Progenitor cell of endocrine pancreas (in vitro differentiated cells): ENCODE measurements at places on chromosomes 13 and 19.

GRCh38 chr19:1744133-1744665, 9.1 kb upstream of the ONECUT3 start:
- DNase-seq: no peak

DNA sequence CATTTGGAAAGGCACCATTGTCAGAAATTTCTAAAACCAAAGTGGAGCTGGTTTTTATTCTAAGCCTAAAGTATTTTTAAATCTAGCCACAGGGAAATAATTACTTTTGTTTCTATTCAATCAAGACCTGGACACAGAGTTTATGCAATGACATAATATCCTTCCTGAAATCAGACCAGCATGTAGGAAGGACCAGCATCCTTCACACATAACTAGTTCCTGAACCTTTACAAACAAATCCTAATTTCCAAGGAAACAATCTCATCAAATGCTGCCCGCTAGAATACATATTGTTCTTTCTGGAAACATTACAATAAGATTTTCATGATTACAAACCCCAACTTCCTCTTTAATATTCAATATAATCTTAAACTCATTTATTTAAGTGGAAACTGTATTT, 1.5 kb downstream of the STARD13 start:
- DNase-seq: no peak

DNA sequence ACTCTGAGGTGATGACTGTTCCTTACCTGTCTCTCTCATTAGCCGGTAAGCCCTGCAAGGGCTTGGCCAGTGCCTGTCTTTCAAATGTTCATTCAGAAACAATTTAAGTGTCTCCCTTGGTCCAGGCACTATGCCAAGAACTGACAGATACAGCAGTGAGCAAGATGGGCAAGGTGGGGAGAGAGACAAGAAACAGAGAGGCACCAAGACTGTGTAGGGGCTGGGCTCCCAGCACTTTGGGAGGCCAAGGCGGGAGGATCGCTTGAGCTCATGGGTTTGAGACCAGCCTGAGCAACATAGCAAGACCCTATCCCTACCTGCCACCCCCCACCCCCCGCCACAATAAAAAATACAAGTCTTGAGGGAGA, 1.3 kb upstream of the CCNE1 start:
- DNase-seq: no peak

DNA sequence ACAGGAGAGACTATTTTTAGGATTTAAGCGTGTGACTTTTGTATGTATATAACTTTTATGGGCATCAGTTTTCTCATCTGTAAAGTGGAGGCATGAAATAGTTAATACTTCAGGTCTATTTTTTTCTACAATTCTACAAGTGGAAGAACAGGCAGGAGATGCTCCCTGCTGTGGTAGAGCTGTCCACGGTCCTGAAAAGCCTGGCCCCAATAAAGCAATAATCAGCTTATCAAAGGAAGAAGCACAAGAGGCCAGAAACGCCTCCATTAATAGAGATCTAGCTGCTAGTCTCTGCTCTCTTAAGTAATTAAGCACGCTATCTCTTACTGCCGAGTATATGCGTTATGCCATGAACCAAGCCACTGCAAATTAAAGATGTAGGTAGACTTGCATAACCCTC, 28.0 kb upstream of the WASF3 start:
- DNase-seq: peak; percentile 64

GRCh38 chr13:108427355-108427754, 157.8 kb downstream of the TNFSF13B start:
- DNase-seq: no peak

DNA sequence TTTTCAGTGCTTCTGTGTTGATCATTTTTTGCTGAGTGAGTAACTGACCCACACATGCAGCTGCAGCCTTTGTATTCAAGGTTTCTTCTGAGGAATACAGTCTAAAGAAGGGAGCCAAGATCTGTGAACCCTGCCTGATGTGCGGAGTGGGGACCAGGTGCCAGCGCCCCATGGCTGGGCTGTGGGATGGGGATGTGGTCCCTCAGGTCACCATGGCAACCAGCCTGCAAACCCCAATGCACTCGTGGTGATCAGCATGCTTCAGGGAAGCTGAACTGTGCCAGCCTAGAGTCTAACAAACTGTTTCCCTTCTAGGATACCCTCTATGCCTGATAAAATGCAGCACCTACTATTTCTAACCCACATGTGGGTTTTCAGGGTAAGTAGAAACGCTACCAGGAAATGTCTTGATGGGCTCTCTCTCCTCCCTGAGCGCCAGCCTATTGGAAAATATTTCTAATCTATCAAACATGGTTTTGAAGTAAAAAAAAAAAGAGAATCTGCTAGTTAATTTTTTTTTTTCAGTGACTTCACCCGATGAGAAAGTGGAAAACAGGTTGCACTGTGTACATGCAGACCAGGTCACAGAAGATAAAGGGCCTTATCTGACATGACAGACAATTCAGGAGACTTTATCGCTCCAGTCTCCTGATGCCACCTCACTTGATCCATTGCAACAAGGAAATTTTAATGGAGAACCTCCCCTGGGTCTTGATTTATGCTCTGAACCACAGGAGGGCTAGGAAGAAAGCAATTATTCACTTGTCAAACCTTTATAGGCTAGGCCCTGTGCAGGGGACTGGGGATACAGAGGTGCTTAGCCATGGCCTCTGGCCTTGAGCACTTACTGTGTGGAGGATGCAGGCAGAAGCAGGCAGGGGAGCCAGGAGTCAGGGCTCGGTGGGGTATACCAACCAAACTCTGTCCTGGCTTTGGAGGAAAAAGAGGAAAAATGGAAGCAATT, 51.1 kb downstream of the RASL11A start:
- DNase-seq: no peak

GRCh38 chr19:6209233-6209632, 70.5 kb downstream of the MLLT1 start:
- no peak for DNase-seq

GRCh38 chr19:31328238-31328637, 21.0 kb downstream of the TSHZ3 start:
- no peak for DNase-seq

GRCh38 chr13:92175330-92175729, 776.9 kb downstream of the GPC5 start:
- DNase-seq: no peak

GRCh38 chr19:14540741-14541525, 11.5 kb downstream of the TECR start:
- no peak for DNase-seq

GRCh38 chr13:110582421-110582954, 21.0 kb upstream of the RAB20 start:
- no peak for DNase-seq
